T-helper 22 cell (primary cell): ENCODE measurements at places on chromosomes 2 and 18.
A peak's percentile ranks its signal among the peaks of the same experiment; 100 is the strongest.

DNA sequence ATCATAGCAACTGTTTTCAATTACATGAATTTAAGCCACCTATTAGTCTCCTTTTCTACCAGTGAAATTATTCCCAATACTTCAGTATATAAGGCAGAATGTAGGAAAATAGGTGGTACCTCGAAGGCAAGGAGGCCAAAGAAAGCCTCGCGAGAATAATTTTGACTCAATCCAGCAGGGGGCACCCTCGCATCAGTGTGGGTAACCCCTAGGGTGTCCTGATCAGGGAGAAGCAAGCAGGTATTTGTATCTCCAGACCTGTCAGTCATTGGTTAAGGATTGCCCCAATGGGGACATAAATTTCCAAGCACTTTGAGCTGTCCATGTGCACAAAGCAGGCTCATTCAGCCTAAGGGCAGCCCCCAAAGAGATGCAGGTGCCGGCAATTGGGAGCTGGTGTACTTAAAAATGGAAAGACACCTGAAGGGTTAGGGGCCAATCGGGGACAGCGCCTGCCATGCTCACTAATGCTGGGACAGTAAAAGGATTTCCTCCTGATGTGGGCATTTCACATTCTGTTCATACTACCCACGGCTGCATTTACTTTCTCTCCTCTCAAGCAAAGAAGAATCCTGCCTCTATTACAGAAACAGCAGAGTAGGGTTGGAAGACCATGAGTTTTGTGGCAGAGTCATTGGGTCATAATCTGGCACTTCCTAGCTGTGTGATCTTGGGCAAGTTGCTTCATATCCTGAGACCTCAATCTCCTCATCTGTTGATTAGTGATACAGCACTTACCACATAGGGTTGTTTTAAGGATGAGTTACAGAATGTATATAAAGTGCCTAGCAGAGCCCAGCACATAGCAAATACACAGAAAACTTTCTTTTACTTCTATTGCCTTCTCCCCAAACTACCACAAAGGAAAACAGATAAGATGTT lies 136.1 kb downstream of the ICOS start:
- DNase-seq, result peak; percentile 2

DNA sequence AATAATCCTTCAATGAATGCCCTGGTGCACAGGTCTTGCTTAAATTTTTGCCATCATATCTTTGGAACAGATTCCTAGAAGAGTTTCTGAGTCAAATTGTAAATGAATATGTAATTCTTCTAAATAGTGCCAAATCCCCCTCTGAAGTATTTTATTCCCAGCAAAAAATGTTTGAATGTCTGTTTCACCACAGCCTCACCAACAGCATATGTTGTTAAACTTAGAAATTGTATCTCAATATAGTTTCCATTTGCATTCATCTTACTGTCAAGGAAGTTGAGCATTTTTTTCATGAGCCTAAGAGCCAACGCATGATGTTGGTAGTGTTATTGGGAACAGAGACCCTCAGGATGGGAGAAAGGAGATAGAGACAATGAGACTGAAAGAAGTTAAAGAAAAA lies 86.8 kb upstream of the IL1R2 start:
- no peak for DNase-seq

DNA sequence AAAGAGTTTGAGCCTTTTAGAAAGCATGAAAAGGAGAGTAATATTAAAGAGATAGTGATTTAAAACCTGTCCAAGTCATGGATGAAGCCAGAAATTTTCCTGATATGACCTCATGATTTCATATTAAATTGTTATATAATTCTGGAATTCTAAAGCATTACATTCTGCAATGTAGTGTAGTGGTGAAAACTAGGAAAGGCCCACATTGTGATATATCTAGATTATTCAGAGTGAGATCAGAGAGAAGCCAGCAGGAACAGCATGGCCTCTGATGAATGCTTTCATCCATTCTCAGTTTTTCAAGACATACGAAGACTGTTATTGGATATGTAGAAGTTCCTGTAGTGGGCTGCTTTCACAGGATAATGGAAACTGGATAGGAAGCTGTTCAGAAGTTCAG lies 98.8 kb downstream of the LCLAT1 start:
- no peak for DNase-seq

- DNase-seq, result no peak
Measured at GRCh38 chr2:152632736-152633135, 84.5 kb downstream of the PRPF40A start.

GRCh38 chr2:164044622-164045021 lies 308.8 kb upstream of the FIGN start:
- no peak for DNase-seq

DNA sequence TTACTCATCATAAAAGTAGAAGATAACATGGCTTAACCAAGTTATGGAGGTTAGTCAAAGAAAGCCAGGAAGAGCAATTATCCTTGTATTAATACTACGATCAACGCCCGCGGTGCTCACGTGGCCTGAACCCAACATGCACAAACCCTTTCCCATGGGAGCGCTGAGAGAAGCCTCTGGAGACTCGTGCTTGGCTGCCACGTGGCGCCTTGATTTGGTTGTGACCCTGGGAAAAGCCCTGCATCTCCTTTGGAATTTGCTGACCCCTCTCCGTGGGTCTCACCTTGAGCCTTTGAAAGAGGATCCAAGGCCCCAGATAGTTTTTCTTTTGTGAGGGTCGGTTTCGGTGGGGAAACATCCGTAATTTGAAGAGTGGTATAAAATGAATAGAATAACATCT lies 255.6 kb downstream of the DCDC2C start:
- no peak for DNase-seq

GRCh38 chr2:97693476-97693875 lies 19.9 kb upstream of the ZAP70 start:
- DNase-seq, result no peak

GRCh38 chr2:84959095-84959565 lies 11.8 kb upstream of the KCMF1 start:
- DNase-seq, result no peak

DNA sequence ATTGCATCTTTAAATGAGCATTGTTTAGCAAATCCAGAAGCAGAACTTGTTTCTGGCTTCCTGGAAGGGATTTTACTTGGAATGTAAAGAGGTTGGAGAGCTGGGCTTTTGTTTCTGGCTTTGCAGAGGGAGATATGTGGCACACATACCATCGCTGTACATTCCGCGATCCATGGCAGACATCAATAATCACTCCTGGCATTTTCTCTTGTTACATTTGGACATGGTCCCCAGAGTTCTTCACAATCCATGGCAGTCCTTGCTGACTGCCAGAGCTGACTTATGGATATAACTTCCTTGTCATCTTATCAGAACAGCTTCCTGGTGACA lies 445.6 kb upstream of the SPRED2 start:
- no peak for DNase-seq

GRCh38 chr2:54531558-54531957 lies 75.4 kb downstream of the SPTBN1 start:
- no peak for DNase-seq

- no peak for DNase-seq
Measured at GRCh38 chr2:11861044-11861443, 114.6 kb downstream of the LPIN1 start.

DNA sequence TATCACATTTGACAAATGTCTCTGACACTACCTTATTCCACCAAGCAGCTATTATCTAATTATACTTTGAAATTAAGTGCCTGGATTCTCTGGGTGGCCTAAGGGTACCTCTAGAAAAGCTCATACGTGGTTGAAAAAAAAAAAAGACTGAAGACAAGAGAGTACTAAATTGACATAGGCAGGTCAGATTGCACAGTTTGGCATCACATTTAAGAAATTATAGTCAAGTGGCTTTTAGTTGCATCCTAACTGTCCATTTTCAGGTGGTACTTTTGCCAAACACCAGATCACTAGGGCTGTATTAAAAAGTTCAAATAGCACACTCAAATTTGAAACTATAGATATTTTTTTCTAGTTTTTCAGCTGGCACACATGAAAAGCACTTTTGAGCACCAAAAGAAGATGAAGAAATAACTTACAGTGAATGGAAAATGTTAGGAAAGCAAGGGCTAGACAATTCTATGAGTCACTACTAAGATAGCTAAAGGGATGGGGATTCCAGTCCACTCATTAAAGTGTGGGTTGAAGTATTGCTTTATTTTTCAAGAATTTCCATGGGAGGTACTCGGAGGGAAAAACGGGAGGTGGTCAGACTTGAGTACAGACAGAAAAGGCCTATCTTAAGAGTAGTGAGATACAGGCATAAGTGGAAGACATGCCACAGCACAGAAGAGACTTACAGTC lies 106.5 kb upstream of the COL5A2 start:
- no peak for DNase-seq

- DNase-seq, result no peak
Measured at GRCh38 chr2:48886919-48887318, 131.4 kb upstream of the LHCGR start.

GRCh38 chr2:69828938-69829255 lies 563 bp upstream of the GMCL1 start:
- no peak for DNase-seq

GRCh38 chr18:63410792-63411191 lies 11.5 kb downstream of the VPS4B start:
- DNase-seq, result no peak

GRCh38 chr2:1736045-1736444 lies 8.3 kb downstream of the PXDN start:
- DNase-seq, result no peak

DNA sequence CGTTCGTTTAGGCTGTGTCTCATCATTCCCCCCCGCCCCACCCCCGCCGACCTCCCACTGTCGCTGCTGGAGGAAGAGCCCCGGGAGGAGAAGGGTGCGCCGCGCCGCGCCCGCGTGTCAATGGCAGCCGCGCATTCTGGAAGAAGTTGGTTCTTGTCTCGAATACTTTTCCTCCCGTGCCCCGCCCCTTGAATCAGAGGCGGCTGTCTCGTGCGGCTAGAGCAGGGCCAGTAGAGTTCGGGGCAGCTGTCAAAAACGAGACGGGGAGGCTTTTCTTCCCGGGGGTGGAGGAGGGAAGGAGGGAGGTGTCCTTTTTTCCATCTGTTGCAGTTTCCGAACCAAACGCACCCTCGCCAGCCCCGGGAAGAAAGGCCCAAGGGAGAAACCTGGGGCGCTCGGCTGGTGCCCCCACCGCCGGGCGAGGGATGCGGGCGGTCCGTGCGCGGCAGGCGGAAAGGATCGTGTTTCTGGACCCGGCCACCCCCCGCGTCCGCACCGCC lies 410 bp upstream of the TGIF1 start:
- DNase-seq, result no peak

GRCh38 chr2:190444976-190445375 lies 36.8 kb downstream of the MFSD6 start:
- no peak for DNase-seq

DNA sequence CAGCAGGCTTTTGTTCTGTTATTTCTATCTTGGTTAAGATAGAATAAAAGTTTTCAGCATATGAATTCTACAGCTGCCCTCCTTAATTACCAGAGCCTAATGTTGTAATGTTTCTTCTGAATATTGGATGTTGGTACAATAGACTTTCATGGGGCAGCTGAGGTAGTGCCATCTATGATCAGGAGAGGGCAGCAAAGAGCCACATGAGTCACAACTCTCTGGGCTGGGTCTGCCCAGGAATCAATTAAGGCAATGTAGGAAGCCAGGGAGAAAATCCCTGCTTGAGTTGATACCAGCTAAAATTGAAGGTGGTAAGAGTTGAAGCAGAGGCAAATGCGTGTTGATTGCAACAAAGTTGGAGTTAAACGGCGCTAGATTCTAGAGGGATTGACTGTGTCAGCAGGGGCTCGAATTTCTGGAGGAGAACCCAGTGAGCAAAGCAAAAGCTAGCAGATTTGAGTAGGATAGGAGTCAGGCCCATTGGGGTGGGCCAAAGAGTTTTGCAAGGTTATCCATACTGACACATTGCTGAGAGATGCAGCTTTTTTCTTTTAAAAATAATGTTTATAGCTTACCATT lies 10.6 kb upstream of the MC5R start:
- DNase-seq, result no peak

GRCh38 chr2:135095591-135095990 lies 43.5 kb downstream of the RAB3GAP1 start:
- no peak for DNase-seq

DNA sequence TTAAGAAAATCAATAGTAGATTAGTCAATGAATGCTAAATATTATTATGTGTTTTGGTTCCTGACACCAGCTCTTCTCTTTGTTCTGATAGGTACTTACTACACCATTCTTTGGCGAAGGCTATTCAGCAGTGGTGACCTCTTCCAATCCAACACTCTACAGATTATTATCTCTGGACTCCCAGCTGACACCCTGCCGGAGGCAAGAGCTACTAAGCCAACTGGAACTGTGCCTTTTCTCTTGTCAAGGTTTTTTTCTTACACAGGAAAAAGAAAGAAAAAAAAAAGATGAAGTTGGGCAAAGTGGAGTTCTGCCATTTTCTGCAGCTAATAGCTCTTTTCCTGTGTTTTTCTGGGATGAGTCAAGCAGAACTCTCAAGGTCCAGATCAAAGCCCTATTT lies 11.7 kb downstream of the CDH7 start:
- DNase-seq, result no peak

GRCh38 chr2:43387092-43388062 lies 161.0 kb upstream of the ZFP36L2 start:
- DNase-seq, result no peak

DNA sequence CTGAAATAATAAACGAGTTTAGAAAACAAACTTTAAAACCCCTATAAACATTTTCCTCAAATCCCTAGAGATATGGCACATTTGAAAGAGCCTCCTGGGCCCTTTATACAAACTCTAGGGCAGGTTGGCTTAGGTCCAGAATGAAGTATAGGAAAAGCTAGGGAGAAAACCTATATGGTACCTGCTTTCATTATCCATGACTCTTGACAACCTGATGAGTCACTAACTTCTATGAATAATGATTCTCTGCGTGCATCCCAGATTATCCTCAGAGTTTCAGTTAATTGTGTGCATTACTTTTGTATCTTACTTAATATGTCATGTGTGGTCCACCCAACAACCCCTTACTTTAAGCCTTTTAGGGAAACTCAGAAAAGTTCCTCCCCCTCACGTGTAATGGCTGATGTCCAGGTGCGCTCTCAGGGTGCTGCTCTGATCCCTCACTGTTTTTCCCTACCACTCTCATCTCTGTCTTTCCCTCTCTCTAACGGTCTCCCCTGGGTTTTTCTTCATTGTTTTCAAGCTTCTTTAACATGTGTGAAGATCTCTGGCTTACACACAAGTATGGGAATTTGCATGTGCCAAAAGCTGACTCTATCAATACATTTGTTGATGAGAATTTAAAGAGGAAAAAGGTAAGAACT lies 78.5 kb downstream of the LRP1B start:
- no peak for DNase-seq

DNA sequence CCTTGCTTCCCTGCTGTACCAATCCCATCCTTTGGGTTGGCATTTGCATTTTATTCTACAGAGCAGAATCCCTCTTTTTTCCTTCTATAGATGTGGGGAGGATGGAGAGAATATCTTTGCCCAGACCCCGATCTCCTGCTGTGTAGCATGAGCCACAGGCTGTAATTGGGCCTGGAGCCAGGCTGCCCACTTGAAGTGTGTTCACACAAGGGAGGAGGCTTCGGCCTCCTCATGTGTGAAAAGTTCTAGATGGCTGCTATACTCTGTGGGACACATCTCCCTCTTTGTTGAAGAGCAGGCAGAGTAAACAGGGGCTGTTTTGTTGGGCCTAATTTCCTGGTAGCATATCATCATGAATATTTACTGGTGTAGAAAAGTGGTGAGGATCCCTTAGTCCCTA lies 126.3 kb downstream of the XRCC5 start:
- DNase-seq, result no peak
